ENCODE measurements at places on chromosomes 3 and 15.
A peak's percentile ranks its signal among the peaks of the same experiment; 100 is the strongest.

- DNase-seq, result no peak
Measured at GRCh38 chr15:89936051-89936785, 23.5 kb upstream of the ARPIN start.

DNA sequence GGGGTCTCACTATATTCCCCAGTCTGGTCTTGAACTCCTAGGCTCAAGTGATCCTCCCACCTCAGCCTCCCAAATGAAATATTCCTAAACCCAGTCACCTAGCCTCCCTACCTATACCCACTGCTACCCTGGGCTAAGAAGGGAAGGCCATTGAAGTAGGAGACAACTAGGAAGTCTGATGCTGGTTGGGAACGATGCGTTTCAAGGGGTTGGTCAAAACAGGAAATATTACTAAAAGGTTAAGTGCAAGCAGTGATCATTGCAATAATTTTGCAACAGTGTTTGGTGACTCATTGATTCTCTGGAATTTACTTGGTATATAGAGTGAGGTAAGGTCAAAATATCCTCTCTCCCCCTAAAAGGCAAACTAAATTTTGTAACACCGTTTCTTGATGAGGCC is 4.6 kb upstream of the UQCRC1 start:
- no peak for DNase-seq

DNA sequence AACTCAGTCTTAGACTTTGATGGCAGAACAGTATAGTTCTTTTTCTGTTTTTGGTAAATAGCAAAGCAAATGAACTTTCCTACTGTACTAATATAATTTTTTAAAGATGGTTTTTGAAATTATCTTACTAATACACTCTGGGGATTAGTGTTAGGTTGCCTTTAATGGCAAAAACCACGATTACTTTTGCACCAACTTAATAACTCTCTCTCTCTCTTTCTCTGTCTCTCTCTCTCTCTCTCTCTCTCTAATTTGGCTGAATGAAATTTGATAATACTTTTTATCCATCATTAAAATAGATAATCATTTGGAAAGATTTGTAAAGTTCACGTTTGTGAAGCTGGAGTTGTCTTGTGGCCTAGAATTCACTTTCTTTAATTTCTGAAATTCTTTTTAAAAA is 257.8 kb downstream of the LPP start:
- no peak for DNase-seq

DNA sequence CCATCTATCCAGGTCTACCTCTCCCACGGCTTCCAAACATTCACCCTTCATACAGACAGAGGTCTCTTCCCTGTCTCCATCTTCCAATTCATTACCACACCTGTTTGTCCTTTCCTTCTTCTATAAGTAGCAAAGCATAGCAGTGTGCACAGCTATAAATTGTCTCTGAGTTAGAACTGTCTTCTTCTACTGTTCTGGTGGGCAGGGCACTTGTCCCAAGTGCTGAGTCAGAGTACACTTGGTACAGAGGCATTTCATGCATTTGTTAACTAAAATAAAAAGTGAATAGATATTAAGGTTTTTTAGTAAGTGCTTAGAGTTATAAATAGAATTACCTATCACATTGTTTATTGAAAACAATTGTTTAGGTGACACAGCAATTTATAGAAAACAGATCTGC is 150.1 kb upstream of the CCDC54 start:
- DNase-seq, result no peak

GRCh38 chr3:161854232-161854771 is 357.7 kb downstream of the OTOL1 start:
- DNase-seq, result no peak

DNA sequence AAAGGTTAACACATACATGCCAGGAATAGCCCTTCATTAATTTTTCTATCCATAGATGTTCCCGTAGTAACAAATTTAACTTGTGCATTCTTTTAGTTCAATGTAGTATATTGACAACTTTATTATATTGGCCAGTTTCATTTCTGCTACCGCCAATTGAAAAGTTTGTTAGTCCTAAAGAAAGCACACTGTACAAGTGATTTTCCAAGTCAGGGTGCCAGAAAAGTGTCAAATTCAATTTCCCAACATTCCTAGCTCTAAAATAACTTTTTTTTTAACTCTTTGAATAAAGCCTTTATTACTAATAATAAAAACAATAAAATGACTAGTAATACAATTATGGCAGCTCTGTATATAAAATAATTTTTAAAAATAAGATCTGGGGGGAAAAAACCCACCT is 68.9 kb downstream of the IMPG2 start:
- no peak for DNase-seq

DNA sequence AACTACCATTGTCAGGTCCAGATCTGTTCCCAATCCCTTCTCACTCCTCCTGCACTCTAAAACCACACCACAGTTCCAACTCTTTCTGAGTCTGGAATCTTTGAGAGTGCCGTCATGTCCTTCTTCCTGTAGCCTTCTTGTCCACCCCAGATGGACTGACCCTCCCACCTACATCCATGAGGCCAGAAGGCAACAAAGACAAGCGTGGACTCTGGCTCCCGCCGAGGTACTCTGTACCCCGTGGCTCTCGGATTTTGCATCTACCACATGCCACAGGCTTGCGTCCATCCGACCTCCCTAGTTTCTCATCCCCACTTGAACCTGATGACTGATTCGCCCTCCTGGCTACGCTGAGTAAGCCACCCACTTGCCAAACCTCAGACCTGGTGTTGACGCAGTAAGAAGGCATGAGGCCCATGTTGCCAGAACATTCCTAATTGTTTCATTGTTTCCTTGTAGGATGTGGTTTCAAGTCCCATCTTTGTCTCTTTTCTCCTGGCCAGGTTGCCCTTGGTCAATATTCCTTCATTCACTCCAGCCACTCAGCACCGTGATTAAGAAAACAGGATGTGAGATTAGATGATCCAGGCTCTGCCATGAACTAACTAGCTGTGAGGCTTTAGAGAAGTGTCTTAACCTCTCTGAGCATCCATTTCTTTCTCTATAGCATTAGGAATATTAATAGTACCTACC is 1.1 kb upstream of the ZBTB38 start:
- DNase-seq, result peak; percentile 80

DNA sequence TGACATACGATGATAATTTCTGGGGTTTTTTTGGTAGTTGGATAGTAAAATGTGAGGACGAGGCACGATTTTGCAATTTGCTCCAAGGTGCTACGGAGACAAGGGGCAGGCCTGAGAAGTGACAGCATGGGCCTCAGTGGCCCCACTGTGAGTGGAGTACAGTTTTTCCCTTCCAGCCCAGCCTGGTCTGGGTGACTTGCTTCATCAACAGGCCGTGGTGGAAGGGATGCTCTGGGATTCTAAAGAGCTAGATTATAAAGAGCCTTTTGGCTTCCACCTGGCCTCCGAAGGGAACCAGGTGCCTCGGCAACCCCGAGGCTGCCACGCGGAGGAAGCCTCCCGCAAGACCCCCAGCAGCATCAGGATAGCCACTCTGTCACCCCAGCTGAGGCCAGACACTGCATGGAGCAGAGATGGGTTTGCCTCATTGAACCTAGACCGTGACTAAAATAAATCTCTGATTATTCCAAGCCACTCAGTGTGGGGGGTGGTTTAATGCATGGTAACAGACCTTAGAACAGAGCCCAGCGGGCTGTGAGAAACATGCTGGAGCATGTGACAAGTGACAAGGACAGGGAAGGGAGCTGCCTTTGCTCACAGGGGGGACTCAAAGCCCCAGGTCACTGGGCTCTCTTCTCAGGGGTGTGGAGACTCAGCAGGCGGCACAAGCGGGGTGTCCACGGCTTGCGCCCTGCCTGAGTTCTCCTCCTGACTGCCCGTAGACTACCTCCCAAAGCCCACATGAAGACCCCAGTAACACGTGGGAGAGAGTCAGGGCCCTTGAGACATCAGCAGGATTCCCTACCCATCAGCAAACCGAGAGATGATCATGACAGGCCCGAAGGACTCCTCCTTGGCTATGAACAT is 22.6 kb upstream of the SLC41A3 start:
- peak; percentile 51 for DNase-seq

GRCh38 chr3:124117486-124117885 is 125.6 kb upstream of the ROPN1 start:
- DNase-seq, result no peak

GRCh38 chr3:123880998-123881561 is 3.1 kb downstream of the MYLK start:
- DNase-seq, result no peak

- no peak for DNase-seq
Measured at GRCh38 chr3:72270730-72271129, 485.8 kb upstream of the PROK2 start.

- peak; percentile 68 for DNase-seq
Measured at GRCh38 chr3:189186101-189186500, 14.3 kb downstream of the TPRG1 start.

- DNase-seq, result no peak
Measured at GRCh38 chr3:196976941-196977340, 8.3 kb upstream of the PIGZ start.

GRCh38 chr15:39539973-39540558 is 40.8 kb upstream of the THBS1 start:
- no peak for DNase-seq

- DNase-seq, result no peak
Measured at GRCh38 chr3:101009386-101009785, 16.2 kb upstream of the ABI3BP start.

Measured in ascending aorta (tissue), 2 donors.